Karpas-422 (cell line): ENCODE measurements at places on chromosomes 6 and 20.
A peak's percentile ranks its signal among the peaks of the same experiment; 100 is the strongest.

- DNase-seq, result peak; percentile 43
These were observed 38.1 kb downstream of the FAM50B start for GRCh38 chr6:3887150-3887700.

DNA sequence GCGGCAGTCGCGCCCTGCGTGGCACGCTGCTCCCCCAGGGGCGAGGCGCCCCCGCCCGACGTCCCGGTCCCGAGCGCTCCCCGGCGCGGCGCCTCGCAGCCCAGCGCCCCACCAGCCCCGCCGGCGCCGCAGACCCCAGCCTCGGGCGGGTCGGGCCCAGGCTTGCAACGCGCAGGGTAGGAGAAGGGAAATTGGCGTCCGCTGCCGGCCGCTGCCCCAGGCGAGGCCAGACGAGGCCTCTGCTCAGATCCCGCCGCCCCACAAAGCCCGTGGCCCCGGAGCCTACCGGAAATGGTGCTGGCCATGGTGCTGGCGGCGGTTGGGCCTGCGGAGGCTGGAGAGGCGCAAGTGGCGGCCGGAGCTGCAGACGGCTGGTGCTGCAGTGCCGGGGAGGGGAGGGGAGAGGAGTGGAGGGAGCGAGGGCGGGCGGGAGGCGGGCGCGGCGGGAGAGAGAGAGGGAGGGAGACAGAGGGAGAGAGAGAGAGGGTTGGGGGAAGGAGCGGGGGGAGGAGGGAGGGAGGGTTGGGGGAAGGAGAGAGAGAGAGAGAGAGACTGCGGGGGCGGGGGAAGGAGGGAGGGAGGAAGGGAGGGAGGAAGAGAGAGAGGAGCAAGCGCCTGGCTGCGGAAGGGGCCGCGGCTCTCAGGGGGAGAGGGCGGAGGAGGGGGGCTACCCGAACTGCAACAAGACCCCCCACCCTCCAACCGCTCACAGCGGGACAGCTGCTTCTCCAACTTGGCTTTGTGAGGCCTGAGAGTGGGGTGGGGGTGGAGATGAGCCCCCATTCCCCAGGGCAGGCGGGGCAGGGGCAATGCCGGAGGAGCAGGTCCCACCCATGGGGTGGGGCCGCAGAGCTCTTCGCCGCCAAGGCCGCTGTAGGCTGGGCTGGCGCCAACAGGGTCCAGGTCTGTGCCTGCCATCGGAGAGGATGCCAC is at the start of gene STMN3:
Gene STMN3, minus strand, starts transcription at position 384 of the 933 bp plus-strand sequence. Its CDS starts 79 bp downstream, at position 305.
- no peak for DNase-seq

DNA sequence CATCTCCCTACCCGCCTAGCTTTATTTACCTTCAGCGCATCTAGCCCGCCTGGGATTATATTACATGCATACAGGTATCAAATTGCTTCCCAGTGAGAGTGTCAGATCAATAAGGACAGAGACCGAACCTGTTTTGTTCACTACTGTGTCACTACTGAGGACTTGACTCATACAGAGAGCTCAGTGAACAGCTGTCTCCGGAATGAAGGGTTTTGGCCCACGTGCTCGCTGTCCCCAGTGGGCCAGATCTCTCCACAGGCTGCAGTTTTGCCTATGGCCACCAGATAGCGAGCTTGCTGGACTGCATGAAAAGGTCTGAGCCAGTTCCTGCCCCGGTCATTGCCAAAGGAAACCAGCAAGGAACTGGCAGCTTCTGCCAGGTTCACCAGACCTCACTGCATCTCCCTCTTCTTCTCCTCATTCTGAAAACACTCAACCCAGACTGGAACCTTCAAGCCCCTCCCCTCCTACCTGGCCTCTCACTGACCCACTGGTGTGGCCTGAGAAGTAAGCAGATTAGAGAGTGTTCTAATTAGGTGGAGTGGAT is 150.8 kb downstream of the ZMYND8 start:
- peak; percentile 59 for DNase-seq

DNA sequence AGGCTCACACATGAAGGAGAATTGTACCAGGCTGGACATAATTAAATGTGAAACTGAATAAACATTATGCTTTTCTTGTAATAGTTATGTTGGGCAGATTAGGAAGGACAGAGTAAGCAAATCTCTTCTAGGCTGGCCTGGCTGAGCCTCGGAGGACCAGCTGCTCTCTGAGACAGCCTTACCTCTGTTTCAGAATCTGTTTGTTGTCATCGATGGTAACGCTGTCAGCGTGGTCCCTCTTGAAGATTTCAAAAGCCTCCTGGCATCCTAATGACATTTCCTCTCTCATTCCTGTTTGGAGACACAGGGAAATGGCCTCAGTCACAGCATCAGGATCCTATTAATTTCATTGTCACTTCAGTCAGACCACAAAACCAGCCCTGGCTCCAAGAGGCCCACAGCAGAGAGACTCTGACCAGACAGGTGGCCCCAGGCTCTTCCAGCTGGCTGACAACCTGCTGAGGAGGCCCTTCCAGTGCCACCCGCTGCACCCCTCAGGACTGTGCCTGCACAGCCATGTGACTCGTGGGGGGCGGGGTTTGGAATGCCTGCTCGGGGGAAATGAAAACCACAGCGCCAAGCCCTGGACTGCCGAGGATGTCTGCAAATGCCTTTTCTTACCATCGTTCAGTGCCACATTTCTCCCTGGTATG is 108.5 kb upstream of the KCNK16 start:
- DNase-seq, result no peak

DNA sequence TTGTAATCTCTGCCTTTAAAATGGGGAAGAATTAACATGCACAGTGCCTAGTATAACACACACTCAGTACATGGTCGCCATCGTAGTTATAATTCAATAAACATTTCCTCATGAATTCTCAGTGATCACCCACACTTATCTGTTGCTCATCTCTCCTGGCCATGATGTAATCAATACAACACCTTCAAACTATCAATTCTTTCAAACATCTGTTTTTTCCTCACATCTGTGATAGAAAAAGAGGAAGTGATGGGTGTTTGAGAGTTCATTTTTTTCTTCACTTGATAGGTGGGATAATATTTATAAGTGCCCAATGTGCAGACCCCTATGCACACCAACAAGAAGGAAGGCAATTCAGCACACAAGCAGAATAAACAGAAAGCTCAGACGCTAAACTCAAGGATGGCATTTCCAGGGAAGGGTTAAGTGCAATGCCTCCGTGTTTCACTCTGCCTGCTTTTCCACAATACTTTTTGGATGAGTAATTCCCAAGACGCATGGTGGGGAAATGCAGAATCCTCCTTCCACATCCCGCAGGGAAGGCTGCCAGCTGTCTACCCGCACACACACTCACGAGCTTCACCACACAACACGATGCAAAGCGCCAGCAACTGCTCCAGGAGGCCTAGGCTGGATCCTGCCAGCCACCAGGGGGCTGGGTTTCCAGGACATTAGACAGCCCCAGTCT is 100.3 kb downstream of the GMPR start:
- peak; percentile 57 for DNase-seq

- no peak for DNase-seq
These were observed 2.4 kb downstream of the SNAI1 start for GRCh38 chr20:49985157-49985556.

GRCh38 chr6:128554302-128554701 is 33.9 kb upstream of the PTPRK start:
- no peak for DNase-seq

GRCh38 chr6:157368359-157369049 is 12.5 kb upstream of the ZDHHC14 start:
- DNase-seq, result no peak

DNA sequence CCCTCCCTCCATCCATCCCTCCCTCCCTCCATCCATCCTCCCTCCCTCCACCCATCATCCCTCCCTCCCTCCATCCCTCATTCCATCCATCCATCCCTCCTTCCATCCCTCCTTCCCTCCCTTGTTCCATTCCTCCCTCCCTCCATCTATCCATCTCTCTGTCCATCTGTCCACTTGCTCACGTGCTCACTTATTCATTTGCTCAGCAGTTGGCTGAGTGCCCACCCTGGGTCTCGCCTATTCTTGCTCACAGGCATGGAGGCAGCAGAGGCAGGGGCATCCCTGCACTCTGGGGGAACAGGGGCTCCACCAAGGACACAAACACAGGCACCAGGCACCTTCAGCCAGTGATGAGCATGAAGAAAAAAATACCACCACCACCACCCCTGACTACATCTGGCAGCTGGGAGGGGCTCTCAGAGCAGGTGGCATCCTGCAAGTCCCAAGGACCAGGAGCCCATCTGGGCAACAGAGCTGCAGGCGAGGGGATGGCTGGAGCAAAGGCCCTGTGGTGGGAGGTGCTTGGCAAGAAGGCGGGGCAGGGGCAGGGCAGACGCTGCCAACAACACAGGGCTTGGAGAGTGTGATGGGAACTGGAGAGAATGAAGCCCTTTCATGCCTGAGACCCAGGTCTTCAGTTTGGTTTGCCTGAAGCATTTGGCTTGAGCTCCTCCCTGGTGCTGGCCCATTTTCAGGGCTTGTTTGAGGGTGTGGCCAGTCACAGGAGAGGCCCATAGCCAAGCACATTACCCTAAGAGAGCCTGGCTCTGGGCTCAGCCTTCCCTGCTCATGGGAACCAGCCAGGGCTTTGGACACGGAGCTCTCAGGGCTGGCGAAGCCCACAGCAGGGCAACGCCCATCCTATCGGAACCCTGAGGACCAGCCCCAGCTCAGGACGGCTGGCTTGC is 40.2 kb upstream of the MRGBP start:
- DNase-seq, result peak; percentile 49

DNA sequence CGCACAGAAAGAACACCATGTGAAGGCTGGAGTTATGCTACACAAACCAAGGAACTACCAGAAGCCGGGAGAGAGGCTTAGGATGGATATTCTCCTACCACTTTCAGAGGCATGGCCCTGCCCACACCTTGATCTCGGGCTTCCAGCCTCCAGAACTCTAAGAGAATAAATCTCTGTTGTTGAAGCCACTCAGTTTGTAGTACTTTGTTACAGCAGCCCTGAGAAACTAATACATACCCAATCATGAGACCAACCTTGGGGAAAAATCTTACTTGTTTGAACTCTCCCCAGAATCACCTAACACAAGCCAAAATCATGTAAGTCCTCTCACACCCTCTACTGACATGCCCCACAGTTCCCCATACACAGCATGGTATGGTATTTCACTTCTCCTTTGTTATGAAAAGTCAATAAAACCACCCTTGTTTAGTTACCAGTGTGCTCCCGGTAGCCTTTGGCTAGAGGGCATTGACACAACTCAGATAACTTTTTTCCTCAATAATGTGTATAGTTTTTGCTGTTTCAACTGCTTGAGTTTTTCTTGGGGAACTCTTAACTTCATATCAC is 40.7 kb upstream of the SLC2A12 start:
- no peak for DNase-seq

GRCh38 chr6:33375143-33375671 is 16.4 kb upstream of the KIFC1 start:
- DNase-seq, result no peak

- DNase-seq, result no peak
These were observed 376.7 kb upstream of the CITED2 start for GRCh38 chr6:139751179-139751578.

GRCh38 chr6:6842291-6842690 is 253.8 kb downstream of the LY86 start:
- DNase-seq, result no peak

GRCh38 chr20:24651171-24651975 is 181.9 kb downstream of the SYNDIG1 start:
- peak; percentile 52 for DNase-seq

- DNase-seq, result no peak
These were observed 191.4 kb upstream of the FAM83B start for GRCh38 chr6:54655162-54655561.

- DNase-seq, result no peak
These were observed 21.2 kb upstream of the MEP1A start for GRCh38 chr6:46772016-46772415.

DNA sequence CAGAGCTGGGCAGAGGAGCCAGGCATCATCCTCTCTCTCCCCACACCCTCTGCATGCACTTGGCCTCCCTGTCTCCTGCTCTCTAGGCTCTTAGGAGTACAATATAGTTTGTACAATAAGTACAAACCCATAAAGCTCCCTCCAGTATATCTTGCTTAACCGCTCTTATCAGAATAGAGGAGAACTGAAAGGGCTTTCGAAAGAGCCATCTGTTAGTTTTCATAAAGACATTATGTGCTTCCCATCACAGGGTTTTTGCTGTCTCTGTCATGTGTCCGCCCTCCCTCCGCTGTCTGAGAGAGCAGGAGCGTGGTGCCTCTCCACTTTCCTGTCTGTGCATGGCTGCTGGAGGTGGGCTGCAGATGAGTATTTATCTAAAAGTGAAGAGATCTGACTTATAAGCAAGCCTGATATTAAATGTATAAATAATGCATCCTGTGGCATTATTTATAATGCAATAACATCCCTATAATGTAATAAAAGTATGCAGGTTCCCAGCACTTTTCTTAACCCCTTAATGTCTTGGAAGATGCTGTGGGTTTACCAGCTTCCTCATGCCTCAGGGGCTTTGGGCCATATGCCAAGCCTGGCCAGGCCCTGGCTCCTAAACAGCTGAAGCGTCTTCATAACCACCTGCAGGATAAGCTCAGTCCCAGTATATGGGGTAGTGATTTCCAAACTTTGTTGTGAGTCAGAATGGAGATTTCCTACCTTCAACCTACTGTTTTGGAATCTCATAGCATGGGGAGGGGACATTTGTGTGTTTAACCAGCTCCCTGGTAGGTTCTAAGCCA is 297.1 kb downstream of the DHX35 start:
- DNase-seq, result no peak

- no peak for DNase-seq
These were observed 41.1 kb downstream of the FBXO5 start for GRCh38 chr6:152941746-152942145.

GRCh38 chr6:2688401-2689064 is 62.2 kb downstream of the MYLK4 start:
- no peak for DNase-seq

DNA sequence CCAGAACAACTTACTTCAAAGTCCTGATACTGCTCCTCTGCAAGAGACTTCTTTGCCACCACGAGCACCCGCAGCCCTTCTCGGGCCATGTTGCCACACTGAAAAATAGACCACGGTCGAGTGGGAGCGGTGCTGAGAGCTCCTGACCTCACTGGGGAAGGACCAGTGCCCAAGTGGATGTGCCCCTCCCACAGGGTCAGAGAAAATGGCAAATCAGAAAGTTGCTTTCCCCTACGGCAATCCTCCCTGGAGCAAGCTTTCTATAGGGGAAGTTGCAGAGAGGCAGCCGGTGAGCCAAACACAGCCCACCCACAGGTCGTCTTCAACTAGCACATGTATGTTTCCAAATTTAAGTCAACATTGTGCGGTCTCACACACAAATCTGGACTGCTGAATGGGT is 85.1 kb upstream of the NFATC2 start:
- no peak for DNase-seq

DNA sequence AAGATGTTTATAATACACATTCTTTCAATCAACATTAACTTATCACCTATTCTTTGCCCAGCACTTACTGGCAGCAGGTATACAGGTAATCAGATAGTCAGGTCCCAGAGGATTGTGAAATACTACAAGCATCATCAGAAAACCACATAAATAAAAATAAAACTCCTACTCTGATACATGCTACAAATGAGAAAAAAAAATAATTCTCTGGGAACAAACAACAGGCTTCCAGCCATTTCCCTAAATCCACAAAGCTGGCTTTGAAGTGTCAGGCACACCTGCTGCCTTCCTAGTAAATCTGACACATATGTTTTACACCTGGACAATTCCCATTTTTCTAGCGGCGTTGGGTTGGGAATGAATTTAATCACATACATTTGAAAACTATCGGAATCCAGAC is 384.5 kb upstream of the CDH4 start:
- no peak for DNase-seq
